ENCODE measurements at places on chromosomes 1 and 21.

- DNase-seq, result no peak
Measured at GRCh38 chr1:119004781-119005180, 16.6 kb upstream of the TBX15 start.

DNA sequence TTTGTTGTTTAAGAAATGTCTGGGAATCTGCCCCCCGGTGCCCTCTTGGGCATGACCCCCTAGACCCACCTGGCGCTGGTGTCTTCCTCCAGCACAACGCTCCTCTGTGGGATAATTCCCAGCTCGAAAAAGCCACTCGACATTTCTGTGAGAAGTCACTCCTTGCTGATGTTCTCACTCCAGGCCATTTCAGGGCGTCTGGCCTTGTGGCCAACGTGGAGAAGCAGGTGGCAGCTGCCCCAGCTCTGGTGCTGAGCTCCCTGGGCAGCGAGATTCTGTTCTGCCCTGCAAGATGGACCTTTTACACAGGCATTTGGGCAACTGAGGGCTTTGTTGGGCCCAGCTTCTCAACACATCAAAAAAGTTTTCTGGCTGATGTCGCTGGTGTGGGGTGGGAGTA, 147.7 kb upstream of the WNT4 start:
- no peak for DNase-seq

DNA sequence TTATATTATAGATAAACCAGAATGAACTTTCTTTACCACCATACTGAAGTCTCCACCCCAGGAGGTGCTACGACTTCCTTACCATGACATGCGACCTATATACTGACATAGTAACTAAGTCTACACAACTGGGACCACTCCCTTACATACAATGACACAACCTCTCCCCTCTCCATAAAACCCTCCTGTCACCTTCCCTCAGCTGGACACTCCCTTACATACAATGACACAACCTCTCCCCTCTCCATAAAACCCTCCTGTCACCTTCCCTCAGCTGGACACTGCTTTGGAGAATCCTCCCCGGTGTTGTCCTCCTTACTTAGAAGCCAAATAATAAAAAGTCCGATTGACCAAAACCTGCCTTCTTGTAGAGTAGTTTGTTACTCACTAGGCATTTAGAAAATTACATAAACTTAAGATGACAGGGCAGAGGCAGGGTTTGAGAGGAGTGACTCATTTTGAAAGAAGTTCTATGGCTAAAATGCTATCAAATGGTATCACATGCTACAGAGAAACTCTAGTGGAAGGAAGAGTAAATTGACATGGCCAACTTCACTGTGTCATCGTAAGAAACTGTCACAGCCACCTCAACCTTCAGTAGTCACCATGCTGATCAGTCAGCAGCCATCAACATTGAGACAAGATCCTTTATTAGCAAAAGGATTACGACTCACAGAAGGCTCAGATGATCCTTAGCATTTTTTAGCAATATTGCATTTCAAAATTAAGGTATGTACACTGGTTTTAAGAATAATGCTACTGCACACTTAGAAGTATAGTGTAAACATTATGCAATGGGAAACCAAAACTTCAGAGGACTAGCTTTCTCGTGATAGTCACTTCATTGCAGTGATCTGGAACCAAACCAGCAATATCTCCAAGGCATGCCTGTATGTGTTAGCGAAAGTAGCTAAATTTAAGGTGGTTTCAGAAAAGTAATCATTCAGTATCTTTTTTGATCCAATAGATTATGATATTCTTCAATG, 56.4 kb downstream of the AHCTF1 start:
- no peak for DNase-seq

- no peak for DNase-seq
Measured at GRCh38 chr1:7334475-7335035, 436.5 kb upstream of the VAMP3 start.

- DNase-seq, result no peak
Measured at GRCh38 chr1:163063143-163063542, 6.0 kb upstream of the RGS4 start.

DNA sequence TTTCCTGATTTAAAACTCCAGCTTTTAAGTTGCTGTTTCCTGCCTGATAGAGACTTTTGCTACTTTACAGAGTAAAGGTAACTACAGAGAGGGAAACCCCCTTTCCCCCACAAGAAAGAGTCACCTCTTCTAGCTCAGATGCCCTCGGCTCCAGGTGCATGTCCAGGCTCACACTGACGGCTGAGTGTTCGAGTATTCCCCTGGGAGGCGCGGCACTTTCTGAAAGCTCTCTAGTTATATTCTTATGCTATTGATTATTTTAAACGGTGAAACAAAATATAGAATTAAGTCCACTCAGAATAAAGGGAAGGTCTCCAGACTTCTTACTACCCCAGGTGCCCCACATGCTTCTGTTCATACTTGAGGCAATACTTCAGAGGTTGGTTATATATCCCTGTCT, 160.3 kb upstream of the FMN2 start:
- DNase-seq, result no peak

DNA sequence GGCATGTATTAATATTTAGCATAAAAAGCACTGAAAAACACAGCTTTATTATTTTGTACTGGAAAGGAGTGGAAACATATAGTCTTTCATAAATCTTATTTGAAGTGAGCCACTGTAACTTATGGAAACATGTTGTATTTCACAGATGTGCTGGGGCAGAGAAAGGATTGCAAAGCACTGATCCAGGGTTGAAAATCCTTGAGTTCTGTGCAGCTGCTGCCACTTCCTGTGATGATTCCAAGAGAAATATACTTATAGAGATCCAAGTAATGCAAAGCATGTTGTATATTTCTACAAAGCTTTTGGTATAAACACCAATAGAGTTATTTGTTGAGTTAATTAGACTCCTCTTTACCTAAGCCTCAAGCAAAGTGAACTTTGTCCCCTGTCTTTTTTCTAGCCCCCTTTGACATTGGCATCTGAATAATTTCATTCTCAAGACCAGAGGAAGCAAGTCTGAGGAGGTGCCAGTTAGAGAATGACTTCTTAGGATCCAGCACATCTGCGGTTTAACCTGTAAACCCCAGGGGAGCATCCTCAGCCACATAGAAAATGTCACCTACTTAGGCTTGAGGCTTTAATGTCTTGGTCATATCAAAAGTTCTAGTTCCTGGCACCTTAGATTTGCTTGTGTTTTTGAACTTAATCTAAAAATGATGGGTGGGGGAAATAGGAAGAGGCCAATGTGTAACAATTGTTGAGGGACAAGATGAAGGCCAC, 173.3 kb downstream of the FASLG start:
- no peak for DNase-seq

DNA sequence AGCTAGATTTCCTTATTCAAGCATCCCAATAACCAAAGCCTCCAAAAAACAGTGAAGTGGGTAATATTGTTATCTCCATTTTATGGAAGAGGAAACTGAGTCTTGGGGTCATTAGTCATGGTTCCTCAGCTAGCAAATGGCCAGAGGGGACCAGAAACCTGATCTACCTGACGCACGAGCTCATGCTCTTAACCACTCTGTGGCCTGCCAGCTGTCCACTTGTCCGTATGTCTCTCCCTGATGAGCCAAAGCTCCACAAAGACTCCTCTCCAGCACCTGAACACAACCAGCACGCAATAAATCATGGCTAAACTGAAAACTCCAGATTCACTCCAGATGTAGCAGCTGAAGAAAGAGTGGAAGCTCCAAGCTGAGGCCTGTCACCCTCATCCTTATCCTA, 5.8 kb downstream of the CAPN8 start:
- DNase-seq, result no peak

DNA sequence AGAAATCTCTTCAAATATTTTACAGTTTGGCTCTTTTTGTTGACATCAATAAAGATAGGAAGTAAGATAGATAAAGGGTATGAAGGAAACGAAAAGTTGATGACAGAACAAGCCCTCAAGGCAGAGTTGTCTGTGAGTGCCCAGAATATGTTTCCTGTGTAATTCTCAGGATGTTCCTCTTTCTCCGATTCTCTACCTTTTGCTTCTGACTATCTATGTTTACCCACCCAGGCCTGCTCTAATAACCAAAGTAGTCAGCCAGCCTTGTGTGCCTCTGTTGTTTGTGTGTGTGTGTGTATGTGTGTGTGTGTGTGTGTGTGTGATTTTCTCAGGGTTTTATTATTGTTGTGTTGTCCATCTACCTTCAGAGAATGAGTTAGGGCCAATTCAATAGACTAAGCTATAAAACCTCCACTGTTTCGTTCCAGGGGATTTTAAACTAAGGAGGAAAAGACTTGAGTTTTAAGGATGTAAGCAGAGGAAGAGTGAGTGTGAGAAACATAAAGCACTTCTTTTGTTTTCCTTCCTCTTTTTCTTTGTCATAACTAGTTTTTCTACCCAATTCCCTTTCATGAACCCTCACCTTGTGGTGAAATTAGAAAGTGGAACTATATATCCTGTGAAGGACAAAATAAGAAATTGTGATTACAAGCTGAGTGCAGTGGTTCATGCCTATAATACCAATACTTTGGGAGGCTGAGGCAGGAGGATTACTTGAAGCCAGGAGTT, 627.4 kb upstream of the NR5A2 start:
- no peak for DNase-seq

DNA sequence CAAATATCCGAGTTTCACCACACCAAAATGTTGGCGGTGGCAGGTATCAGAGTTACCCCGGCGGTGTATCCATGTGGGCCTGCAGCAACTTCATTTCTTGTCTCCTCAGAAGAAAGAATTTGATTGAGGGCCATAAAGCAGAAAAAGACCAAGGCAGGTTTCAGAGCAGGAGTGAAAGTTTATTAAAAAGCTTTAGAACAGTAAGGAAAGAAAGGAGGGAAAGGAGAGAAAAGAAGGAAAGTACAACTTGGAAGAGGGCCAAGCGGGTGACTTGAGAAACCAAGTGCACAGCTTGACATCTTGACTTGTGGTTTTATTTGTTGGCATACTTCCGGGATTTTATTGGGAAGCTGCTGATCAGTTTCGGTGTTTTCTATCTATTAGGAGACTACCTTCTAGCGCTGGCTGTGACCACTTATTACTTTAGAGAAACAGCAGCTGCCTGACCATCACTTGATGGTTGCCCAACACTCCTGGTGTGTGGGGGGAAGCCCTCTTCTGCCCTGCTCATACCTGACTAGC, 75.5 kb upstream of the RAB3GAP2 start:
- no peak for DNase-seq

DNA sequence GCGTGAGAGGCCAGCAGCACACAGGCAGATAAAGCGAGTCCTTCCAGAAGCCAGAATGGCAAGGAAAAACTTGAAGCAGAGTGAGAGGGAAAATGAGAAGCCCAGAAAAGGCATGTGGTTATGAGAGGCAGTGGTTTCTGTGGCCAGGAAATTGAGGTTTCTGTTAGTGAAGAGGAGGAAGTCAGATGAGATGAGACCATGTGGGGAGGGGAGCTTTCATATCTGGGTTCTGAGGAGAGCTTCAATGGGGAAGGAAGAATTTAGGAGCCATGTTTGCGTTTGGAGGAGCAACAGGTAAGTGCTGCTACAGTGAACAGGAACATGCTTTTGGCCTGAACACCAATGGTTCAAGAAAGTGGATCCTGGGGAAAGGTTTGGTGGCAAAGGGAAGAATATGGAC, 6.1 kb upstream of the CD1A start:
- DNase-seq, result peak; percentile 56

Measured in HL-60 (cell line).